Activated naive CD8-positive, alpha-beta T cell treated with anti-CD3 and anti-CD28 coated beads, Interleukin-2, amount 50 U/mL, for 24 hours (primary cell): ENCODE measurements at places on chromosomes 4 and X.
A peak's percentile ranks its signal among the peaks of the same experiment; 100 is the strongest.

DNA sequence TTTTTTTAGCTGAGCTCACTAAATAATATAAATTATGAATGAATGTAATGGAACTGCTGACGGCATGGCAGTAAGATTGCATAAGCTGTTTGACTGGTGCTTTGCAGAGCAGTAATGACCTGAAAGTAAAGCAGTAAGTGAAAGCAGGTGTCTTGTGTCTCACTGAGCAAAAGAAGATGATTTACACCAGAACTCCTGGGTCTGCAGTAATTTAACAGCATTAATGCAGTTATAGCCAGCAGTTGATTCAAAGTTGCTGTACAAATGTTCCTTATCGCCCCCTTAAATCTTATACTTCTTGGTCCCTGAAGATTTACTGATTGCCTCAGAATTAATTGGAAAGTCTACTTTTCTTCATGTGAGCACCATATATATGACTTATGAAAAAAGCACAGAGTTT, 187.7 kb downstream of the DCTD start:
- H3K27ac ChIP-seq: no peak overlapping the region
- H3K36me3 ChIP-seq: no peaks in the 10 kb centered on the region
- H3K4me3 ChIP-seq: no peak overlapping the region
- no peak for DNase-seq
- H3K27me3 ChIP-seq: no peaks in the 10 kb centered on the region

- H3K4me3 ChIP-seq: no peak overlapping the region
- H3K27ac ChIP-seq: no peak overlapping the region
- H3K27me3 ChIP-seq: no peaks in the 10 kb centered on the region
- H3K36me3 ChIP-seq: no peaks in the 10 kb centered on the region
- no peak for DNase-seq
These were observed 616.7 kb upstream of the PCDH7 start for GRCh38 chr4:30103455-30103854.

DNA sequence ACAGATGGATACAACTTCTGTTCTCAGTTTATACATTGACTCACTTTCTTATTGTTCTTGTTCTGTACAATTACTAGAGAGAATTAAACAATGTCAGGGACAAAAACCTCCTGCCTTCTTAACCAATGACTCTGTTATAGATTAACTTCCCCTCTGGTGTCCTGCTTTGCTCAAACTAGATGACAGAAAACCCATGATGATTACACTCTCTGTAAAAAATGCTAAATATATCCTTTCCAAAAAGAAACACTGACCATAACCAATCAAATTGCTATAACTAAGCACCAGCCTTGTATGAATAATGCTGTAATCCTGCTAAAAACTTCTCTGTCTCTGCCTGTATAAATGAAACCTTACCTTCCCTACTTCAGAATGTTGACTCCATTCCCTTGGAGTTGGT, 29.8 kb upstream of the IL13RA2 start:
- H3K27me3 ChIP-seq: no peaks in the 10 kb centered on the region
- no peak overlapping the region for H3K27ac ChIP-seq
- H3K36me3 ChIP-seq: no peaks in the 10 kb centered on the region
- no peak for DNase-seq
- H3K4me3 ChIP-seq: no peak overlapping the region
- H3K4me1 ChIP-seq: no peaks in the 10 kb centered on the region

GRCh38 chrX:7088968-7089615, 58.4 kb upstream of the STS start:
- H3K36me3 ChIP-seq: peaks cover 12% of the 10 kb centered on the region
- DNase-seq: peak; percentile 30
- peaks cover 54% of the 10 kb centered on the region for H3K4me1 ChIP-seq
- no peak overlapping the region for H3K4me3 ChIP-seq

GRCh38 chr4:71593311-71593710, 190.6 kb downstream of the GC start:
- H3K36me3 ChIP-seq: no peaks in the 10 kb centered on the region
- H3K4me1 ChIP-seq: no peaks in the 10 kb centered on the region
- no peak overlapping the region for H3K4me3 ChIP-seq

GRCh38 chr4:68180849-68181526, 51.3 kb upstream of the TMPRSS11F start:
- peaks cover 7% of the 10 kb centered on the region for H3K27me3 ChIP-seq
- DNase-seq: no peak
- H3K36me3 ChIP-seq: no peaks in the 10 kb centered on the region
- no peaks in the 10 kb centered on the region for H3K4me1 ChIP-seq

DNA sequence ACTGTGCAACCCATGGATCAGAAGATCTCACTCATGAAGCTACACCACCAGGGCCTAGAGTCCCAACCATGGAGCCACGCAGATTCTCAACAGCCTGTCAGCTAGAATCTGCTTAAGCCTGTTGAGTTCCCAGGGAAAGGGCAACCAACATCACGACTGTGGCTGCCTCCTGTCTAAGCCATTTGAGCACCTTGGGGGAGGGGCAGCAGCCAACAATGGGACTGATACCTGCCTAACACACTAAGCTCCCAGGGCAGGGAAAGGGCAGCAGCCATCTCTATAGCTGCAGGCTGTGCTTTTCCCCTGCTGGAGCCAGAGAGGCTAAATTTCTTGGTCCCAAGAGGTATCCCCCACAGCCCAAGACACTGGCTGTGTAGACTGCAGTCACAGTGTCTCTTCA, 96.5 kb upstream of the TCEAL2 start:
- H3K36me3 ChIP-seq: no peaks in the 10 kb centered on the region
- no peak for DNase-seq
- H3K4me1 ChIP-seq: no peaks in the 10 kb centered on the region

GRCh38 chr4:142405695-142406498, 440.2 kb downstream of the INPP4B start:
- no peak for DNase-seq
- H3K4me1 ChIP-seq: peaks cover 71% of the 10 kb centered on the region
- peak overlapping the region; percentile 96 for H3K4me3 ChIP-seq
- H3K27ac ChIP-seq: peak overlapping the region; percentile 99
- H3K27me3 ChIP-seq: no peaks in the 10 kb centered on the region

DNA sequence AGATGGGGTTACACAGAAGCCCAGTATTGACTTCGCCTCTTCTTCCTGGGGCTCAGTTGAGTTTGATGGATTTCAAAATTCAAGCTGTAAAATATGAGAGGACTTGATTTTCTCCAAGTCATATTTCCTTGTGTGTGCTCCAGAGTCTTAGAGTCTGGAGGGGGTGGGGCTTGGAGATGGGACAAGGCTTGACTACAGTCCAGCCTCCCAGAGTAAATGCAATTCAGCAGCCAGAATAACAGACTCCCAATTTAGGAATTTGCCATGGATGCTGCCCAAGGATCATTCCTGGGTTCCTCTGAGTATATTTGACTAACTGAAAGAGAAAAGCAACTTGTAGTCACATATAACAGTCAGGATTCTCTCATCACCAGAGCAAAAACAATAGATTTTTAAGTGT, 53.7 kb upstream of the RBPJ start:
- peaks cover 14% of the 10 kb centered on the region for H3K27me3 ChIP-seq
- no peak for DNase-seq
- no peaks in the 10 kb centered on the region for H3K36me3 ChIP-seq
- H3K4me3 ChIP-seq: no peak overlapping the region

DNA sequence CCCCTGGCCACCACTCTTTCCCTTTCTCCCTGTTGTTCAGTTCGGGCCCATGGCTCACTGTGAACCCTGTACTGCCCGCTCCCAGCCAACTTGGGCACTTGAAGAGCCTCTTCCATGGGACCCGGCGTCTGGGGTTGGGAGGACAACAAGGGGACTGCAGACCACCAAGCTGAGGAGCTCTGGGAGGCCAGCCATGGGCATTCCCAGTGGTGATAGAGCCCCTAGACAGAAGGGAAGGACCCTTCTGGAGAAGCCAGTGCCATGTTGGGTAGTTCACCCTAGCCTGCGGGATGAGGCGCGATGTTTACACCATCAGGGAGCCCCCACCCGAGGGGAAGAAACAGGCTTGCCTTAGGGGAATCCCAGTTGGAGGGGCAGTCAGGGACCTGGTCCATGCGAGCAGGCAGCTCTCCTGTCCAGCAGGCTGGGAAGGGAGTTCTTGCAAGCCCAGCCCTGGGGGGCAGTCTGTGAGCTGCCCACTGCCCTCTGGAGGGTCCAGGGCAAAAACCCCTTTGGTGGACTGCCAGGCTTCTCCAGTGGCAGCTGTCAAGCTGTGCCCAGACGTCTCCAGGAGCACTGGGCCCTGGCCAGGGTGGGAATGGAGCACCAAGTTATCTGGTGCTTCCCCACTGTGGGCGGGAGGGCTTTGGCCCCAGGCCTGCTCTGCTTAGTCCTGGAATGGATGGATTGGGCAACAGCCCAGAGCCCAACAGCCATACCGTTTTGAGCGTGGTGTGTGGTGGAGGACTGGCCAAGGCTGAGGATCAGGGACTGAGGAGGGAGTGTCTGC, 23.7 kb upstream of the UBA1 start:
- H3K27me3 ChIP-seq: no peaks in the 10 kb centered on the region
- H3K27ac ChIP-seq: no peak overlapping the region
- peaks cover 3% of the 10 kb centered on the region for H3K4me1 ChIP-seq
- peaks cover 2% of the 10 kb centered on the region for H3K36me3 ChIP-seq
- no peak overlapping the region for H3K4me3 ChIP-seq

GRCh38 chr4:37068580-37068979, 176.0 kb upstream of the NWD2 start:
- no peak overlapping the region for H3K4me3 ChIP-seq
- peaks cover 5% of the 10 kb centered on the region for H3K4me1 ChIP-seq
- no peak for DNase-seq
- no peaks in the 10 kb centered on the region for H3K27me3 ChIP-seq

GRCh38 chrX:134669378-134670098, 11.3 kb upstream of the PLAC1 start:
- peaks cover 2% of the 10 kb centered on the region for H3K36me3 ChIP-seq
- H3K4me3 ChIP-seq: no peak overlapping the region
- H3K27me3 ChIP-seq: peaks cover 5% of the 10 kb centered on the region
- no peak overlapping the region for H3K27ac ChIP-seq
- DNase-seq: no peak
- peaks cover 6% of the 10 kb centered on the region for H3K4me1 ChIP-seq

DNA sequence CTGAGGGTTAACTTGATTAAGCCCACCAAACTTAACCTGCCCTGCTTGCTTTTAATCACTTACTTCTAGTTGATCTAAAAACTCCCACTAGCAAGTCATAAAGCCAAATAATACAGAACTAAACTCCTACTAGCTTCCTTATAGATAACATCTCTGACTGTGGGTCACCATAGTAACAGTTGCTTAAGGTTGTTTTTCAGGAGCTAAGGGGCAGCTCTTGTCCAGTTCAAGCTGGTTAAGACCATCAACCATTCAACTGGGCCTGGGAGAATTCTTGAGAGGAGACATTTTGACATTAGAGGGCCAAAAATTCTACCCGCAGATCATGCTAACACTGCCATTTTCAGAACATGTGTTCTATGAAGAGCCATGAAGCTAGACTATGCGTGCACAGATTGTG, 67.0 kb downstream of the UCHL1 start:
- no peak overlapping the region for H3K27ac ChIP-seq
- H3K4me3 ChIP-seq: no peak overlapping the region
- no peaks in the 10 kb centered on the region for H3K36me3 ChIP-seq
- no peak for DNase-seq
- peaks cover 2% of the 10 kb centered on the region for H3K27me3 ChIP-seq
- peaks cover 2% of the 10 kb centered on the region for H3K4me1 ChIP-seq

DNA sequence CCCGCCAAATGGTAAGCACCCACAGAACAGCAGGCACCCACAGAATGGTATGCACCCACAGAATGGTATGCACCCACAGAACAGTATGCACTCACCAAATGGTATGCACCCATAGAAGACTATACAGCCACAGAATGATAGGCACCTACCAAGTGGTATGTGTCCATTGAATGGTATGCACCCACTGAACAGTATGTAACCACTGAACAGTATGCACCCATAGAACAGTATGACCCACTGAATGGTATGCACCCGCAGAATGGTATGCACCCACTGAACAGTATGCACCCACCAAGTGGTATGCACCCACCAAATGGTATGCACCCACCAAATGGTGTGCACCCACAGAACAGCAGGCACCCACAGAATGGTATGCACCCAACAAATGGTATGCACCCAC, 40.1 kb downstream of the CCDC149 start:
- H3K4me3 ChIP-seq: no peak overlapping the region
- H3K4me1 ChIP-seq: no peaks in the 10 kb centered on the region
- peaks cover 4% of the 10 kb centered on the region for H3K27me3 ChIP-seq
- no peak overlapping the region for H3K27ac ChIP-seq

- H3K36me3 ChIP-seq: no peaks in the 10 kb centered on the region
- no peak for DNase-seq
- no peak overlapping the region for H3K27ac ChIP-seq
- H3K4me3 ChIP-seq: no peak overlapping the region
These were observed 25.4 kb upstream of the ACSL1 start for GRCh38 chr4:184851200-184851541.

- DNase-seq: no peak
- H3K27ac ChIP-seq: no peak overlapping the region
- H3K27me3 ChIP-seq: peaks cover 4% of the 10 kb centered on the region
- H3K4me1 ChIP-seq: no peaks in the 10 kb centered on the region
- H3K4me3 ChIP-seq: no peak overlapping the region
These were observed 9.5 kb upstream of the BEX1 start for GRCh38 chrX:103073467-103073866.

GRCh38 chrX:47751670-47752069, 85.0 kb upstream of the ZNF81 start:
- no peaks in the 10 kb centered on the region for H3K4me1 ChIP-seq
- no peaks in the 10 kb centered on the region for H3K36me3 ChIP-seq
- no peak overlapping the region for H3K27ac ChIP-seq
- peaks cover 2% of the 10 kb centered on the region for H3K27me3 ChIP-seq
- no peak overlapping the region for H3K4me3 ChIP-seq

GRCh38 chr4:172842779-172843178, 325.8 kb upstream of the GALNT7 start:
- H3K27me3 ChIP-seq: no peaks in the 10 kb centered on the region
- H3K27ac ChIP-seq: no peak overlapping the region
- no peaks in the 10 kb centered on the region for H3K4me1 ChIP-seq
- no peak for DNase-seq
- H3K4me3 ChIP-seq: no peak overlapping the region
- H3K36me3 ChIP-seq: no peaks in the 10 kb centered on the region

DNA sequence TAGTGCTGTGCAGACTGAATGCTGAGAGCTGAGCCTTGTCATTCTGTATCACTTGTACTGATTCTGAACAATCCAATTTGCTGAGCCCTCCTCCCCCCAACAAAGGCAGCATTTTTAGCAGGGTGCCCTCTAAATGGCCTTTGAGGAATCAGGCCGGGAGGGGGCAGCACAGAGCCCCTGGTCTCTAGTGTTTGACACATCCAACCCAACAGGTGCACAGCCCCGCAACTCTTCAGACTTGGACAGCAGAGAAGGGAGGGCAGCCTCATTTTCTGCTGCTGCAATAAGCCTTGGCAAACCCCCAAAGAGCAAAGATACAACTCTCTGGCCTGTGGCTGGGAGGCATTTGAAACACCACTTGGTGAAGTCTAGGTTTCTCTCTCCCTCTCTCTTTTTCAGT, 3.4 kb downstream of the ATP1B4 start:
- no peaks in the 10 kb centered on the region for H3K27me3 ChIP-seq
- H3K36me3 ChIP-seq: no peaks in the 10 kb centered on the region
- H3K4me3 ChIP-seq: no peak overlapping the region

GRCh38 chr4:121358473-121358872, 22.3 kb downstream of the QRFPR start:
- H3K4me3 ChIP-seq: no peak overlapping the region
- H3K27ac ChIP-seq: no peak overlapping the region
